ENCODE measurements at places on chromosomes 7 and 10.

DNA sequence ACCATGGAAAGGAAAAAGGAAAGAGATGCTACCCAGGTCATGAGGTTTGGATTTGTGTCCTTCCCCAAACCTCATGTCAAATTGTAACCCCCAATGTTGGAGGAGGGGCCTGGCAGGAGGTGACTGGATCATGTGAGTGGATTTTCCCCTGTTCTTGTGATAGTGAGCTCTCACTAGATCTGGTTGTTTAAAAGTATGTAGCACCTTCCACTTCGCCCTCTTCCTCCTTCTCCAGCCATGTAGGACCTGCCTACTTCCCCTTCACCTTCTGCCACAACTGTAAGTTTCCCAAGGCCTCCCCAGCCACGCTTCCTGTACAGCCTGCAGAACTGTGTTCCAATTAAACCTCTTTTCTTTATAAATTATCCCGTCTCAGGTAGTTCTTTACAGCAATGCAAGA lies 113.9 kb downstream of the FAM107B start:
- no peak for DNase-seq

GRCh38 chr10:61406736-61407135 lies 46.4 kb downstream of the TMEM26 start:
- DNase-seq, result no peak

- no peak for DNase-seq
Measured at GRCh38 chr10:62582804-62583208, 208.6 kb downstream of the ZNF365 start.

DNA sequence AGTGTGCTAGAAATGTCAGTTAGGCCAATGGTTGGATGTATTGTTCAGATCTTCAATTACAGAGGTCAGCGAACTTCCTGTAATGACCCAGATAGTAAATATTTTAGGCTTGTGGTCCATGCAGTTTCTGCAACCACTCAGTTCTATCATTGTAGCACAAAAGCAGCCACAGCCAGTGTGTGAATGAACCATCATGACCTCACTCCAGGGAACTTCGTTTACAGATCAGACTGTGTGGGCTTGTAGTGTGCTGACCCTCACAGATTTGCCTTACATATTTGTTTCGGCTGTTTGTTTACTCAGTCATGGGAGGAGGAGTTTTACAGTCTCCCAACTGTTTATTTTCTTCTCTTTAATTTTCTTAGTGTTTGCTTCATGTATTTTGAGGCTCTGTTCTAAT lies 55.4 kb downstream of the LANCL2 start:
- DNase-seq, result no peak

- DNase-seq, result peak; percentile 12
Measured at GRCh38 chr10:88110355-88110754, 246.9 kb downstream of the PTEN start.

DNA sequence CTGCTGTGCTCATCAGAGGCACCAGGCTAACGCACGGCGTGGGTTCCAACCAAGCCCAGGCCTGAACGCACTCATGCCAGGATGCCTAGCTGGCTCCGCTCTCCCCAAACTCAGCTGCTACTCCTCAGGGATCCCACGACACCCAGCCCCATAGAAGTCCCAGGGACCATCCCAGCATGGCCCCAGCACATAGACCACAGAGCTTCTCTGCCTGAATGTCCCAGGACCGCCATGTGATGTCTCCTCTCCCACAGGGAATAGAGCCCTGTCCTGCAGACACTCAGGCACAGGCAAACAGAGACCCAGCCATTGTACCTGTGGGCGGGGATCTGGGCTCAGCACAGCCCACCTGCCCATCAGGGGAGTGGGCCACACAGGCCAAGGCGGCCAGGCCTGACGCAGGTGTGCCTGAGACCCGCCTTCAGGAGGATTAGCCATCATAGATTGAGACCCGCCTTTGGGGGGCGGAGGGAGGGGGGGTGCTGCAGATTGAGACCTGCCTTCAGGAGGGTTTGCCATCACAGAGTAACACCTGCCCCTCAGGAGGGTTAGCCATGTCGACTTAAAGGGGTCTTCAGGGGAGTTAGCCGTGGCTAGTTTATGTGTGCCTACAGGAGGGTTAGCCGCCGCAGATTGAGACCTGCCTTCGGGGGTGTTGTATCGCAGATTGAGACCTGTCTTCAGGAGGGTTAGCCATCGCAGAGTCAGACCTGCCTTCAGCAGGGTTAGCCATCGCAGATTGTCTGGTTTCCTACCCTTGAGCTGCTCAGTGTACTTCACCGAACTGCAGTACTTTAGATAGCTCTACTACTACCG lies 29.0 kb downstream of the RASGEF1A start:
- DNase-seq, result no peak

GRCh38 chr7:34128762-34129161 lies 223.4 kb downstream of the BMPER start:
- no peak for DNase-seq

DNA sequence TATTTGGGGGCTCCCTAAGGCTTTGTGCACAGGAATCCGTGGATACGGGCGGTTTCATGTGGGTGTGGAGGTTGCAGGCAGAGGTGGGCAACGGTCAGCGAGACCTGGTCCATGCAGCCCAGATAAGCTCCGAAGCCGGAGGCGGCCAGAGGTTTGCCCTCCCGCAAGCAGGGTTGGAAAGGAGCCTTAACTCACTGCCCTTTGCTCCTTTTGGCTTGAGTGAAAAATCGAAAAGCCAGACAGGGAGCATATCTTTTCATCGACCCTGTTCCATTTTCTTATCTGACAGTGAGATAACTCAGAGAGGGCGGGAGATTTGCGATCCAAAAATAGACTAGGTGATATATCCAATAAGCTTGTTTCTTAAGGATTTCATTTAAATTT lies 1.5 kb downstream of the GRM3 start:
- DNase-seq, result no peak

- DNase-seq, result no peak
Measured at GRCh38 chr10:23053036-23053435, 42.3 kb upstream of the MSRB2 start.

DNA sequence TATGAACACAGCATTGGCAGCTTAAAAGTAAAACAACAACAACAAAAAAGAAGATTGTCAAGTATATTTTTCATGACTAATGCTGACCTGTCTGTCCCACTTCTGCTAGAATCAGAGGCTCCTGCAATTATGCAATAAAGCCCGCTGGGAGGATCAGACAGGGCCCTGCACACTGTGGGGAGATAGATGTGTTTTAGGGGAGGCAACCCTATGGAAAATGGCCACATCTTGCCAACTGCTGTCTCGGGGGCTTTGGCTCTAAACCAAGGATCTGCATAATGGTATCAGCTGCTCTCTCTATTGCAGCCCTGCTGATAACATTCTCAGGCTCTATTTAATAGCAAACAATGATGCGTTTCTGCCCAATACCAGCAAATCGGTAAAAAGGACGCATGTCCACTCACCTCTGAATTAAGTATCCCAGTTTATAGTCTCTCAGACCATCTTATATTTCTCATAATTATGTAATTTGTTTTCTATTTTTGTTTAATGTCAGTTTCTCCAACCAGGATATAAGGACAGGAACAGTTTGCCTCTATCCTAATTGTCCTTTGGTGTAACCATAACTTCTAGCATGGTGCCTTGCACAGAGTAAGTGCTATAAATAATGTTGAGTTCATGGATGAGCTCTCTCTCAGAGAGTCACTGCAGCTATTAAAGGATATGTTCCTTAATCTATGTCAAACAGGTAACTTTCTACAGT lies 15.3 kb upstream of the PRKAR2B start:
- DNase-seq, result no peak

GRCh38 chr10:35633006-35633980 lies 8.8 kb downstream of the FZD8 start:
- no peak for DNase-seq

- DNase-seq, result no peak
Measured at GRCh38 chr7:5495581-5496375, 72.1 kb upstream of the TNRC18 start.

- no peak for DNase-seq
Measured at GRCh38 chr7:151801291-151801690, 75.6 kb downstream of the PRKAG2 start.

GRCh38 chr10:99809481-99809880 lies 27.0 kb downstream of the ABCC2 start:
- DNase-seq, result no peak

GRCh38 chr7:98217623-98218582 lies 6.7 kb downstream of the BHLHA15 start:
- peak; percentile 36 for DNase-seq

DNA sequence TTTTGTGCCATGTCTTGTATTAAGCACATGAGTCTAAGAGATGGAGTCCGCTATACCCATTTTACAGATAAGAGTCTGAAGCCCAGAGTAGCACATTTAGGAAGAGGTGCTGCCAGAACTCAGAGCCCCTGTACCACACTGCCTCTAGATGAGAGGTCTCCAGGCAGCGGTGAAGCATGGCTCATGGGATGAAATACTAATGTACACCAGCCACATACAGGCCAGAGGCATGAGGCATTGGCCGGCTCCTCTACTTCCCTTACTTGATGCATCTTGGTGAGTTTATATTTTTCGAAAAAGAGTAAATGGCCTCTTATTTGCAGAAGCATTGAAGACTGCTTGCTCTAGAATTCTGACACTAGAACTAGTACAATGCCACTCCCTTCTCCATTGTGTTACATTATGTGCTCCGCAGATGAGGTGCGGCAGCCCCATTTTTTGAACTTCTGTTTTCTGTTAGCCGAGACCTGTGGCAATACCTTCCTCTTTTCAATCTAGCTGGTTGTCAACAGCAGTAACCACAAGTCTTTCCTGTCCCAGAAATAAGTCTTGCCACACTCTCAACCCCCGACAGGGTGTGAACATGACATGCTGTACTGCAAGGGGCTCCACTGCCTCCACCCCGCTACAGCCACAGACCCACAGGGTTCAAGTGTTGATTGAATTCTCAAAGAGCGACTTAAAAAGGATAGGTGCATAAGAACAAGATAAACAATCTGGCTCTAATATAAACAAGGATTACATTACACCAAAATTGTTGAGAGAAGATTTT lies 145.3 kb downstream of the CELF2 start:
- no peak for DNase-seq

GRCh38 chr7:105480931-105481330 lies 41.1 kb downstream of the PUS7 start:
- no peak for DNase-seq

Measured in endothelial cell of umbilical vein (primary cell).